ENCODE measurements at places on chromosomes 7 and 10.

DNA sequence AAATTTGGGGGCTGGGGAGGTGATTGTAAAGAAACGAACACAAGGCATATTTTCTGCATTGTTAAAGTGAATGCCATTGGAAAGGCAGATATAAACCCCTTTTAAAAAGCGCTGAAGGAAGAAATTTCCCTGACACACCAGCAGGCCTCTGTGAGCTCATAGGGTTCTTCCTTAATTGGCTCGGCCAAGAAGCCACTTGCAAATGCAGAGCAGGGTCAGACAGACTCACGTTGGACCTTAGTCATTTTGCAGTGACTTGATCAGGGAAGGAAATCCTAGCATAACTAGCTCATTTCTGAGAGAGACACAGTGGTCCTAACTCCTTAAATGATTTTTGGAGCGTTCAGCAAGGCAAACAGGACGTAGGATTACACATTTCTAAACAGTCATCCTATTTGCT is 1461.4 kb downstream of the GATA3 start:
- no peak for DNase-seq

DNA sequence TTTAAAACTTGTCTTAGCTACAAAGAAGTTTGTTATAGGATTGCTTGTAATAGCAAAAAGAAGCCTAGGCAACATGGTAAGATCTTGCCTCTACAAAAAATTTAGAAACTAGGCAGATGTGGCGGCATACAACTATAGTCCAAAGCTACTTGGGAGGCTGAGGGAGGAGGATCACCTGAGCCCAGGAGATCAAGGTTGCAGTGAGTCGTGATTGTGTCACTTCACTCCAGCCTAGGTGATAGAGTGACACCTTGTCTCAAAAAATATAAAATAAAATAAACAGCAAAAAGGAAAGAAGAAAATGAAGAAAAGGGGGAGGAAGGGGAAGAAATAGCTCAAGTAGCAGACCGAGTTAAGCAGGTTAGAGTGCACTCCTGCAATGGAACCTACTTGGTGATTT is 47.0 kb upstream of the MPP7 start:
- DNase-seq = no peak

DNA sequence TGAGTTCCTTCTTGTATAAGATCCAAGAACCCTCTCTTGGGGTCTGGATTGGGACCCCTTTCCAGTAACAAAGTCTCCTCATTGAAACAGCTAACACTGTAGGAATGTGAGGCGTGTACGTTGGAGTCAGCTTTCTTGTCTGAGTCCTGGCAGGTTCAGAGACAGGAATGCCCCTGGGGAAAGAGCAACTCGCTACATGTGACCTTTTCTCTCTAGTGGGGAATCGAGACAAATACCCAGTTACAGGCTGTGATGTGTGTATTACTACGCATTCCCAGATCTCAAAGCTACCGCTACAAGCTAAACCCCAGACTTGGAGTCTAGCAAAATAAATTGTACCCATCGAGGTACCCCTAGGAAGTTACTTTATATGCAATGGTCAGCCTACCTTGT is 85.6 kb upstream of the FRMD4A start:
- DNase-seq = no peak

- no peak for DNase-seq
Observed at GRCh38 chr7:32761451-32762205, 129.9 kb downstream of the KBTBD2 start.

DNA sequence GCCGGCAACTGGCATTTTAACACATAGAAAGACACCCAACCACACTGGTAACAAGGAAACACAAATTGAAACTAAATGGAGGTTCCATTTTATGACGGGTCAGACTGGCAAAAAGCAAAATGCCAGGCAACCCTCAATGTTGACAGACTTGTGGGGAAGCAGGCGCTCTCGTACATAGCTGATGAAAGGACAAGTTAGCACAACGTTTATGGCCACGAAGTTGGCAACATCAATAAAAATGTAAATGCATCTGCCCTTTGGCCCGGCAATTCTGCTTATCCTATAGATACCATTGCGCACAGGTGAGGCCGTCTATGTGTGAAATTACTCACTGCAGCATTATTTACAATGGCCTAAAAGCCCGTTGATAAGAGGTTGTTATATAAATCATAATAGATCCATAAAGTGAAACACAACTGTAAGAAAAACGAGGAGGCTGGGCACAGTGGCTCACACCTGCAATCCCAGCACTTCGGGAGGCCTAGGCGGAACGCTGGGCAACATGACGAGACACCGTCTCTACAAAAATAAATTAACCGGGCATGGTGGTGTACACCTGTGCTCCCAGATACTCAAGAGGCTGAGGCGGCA is 39.8 kb downstream of the FOXL3 start:
- no peak for DNase-seq

GRCh38 chr10:66698069-66698468 is 227.8 kb upstream of the LRRTM3 start:
- DNase-seq = no peak

Data from stimulated activated CD4-positive, alpha-beta T cell treated with anti-CD3 and anti-CD28 coated beads, Interleukin-12 subunit alpha, Interleukin-12 subunit beta, amount 100 ng/mL, for 48 hours (primary cell).